Tibial nerve (tissue), 4 donors: ENCODE measurements at places on chromosomes 11 and 22. TPM values are rescaled to one million over a fixed set of nuclear protein-coding genes. Genes with fewer than 3 reads are reported as not detected.

The C11orf91 gene
- not detected for total RNA-seq

The SPON1 gene
- total RNA-seq: 27.3 TPM

The KLHL35 gene
- 3.0 TPM for total RNA-seq

The FBXO7 gene
- total RNA-seq: 98.6 TPM

The CCDC34 gene
- 7.9 TPM for total RNA-seq

The ARHGAP8 gene
- total RNA-seq: 1.7 TPM

DNA sequence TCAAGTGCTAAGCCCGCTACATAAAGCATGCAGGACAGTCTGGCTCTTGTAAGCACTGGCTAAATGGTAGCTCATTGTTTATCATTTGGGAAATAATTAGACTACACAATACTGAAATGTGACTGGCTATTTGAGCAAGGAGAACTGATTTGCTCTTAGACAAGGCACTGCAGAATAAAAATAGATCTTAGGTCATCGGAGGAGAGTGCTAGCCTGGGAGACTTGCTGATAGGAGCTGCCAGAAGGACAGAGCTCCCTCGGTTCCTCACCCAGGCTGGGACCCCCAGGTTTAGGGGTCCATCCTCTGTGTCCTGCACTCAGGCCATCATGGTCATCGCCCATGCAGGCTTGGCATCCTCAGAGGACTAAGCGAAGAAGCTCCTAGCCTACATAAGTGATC, 184.4 kb upstream of the NCAM1 start:
- no peaks in the 10 kb centered on the region for H3K36me3 ChIP-seq
- H3K27me3 ChIP-seq: no peaks in the 10 kb centered on the region
- DNase-seq: no peak
- no peak overlapping the region for H3K4me3 ChIP-seq
- no peak overlapping the region for H3K27ac ChIP-seq

- no peaks in the 10 kb centered on the region for H3K4me1 ChIP-seq
- no peak for DNase-seq
- no peak overlapping the region for H3K4me3 ChIP-seq
- no peaks in the 10 kb centered on the region for H3K27me3 ChIP-seq
- peaks cover 6% of the 10 kb centered on the region for H3K36me3 ChIP-seq
- H3K27ac ChIP-seq: no peak overlapping the region
Observed at GRCh38 chr22:46219636-46220035, 30.5 kb downstream of the CDPF1 start.

GRCh38 chr11:112523477-112523876, 262.8 kb upstream of the PLET1 start:
- H3K27ac ChIP-seq: no peak overlapping the region
- no peaks in the 10 kb centered on the region for H3K27me3 ChIP-seq
- H3K4me1 ChIP-seq: peaks cover 14% of the 10 kb centered on the region
- DNase-seq: no peak

DNA sequence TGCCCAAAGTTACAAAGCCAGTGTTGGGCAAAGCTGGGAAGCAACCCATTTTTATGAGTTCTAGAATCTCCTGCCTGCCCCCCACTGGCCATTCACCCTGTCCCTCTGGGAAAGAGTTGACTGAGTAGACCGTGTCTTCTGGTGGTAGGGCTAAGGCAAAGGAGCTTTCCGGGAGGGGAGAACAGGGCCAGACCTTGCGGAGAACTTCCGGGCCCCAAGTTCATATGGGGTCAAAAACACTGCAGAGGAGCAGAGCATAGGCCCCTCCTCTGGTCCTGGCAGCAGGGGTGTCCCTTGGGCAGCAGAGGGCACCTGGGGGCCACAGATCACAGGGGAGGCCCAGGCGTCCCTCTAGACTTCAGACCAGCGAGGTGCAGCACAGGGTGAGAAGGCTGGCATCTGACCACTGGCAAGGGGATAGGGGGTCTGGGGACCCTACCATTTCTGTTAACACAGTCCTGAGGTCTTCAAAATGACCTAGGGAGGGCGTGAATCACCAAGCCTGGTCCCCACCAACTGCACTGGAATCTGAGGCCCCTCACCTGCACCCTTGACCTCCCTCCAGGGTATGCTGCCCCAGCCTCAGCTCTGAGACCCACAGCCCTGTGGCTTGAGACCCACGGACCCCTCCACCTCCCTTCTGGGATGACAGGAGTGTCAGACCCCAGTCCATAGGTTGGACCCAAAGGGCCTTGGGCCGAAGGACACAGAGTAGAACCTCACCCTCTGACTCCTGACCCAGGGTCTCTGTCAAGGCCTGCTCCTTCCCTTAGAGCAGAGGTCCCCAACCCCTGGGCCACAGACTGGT, 1.3 kb upstream of the ARAP1 start:
- H3K4me1 ChIP-seq: no peaks in the 10 kb centered on the region
- H3K27me3 ChIP-seq: no peaks in the 10 kb centered on the region
- H3K4me3 ChIP-seq: no peak overlapping the region
- DNase-seq: no peak
